Activated T-cell treated with anti-CD3 and anti-CD28 coated beads, Interleukin-2, amount 50 U/mL, for 24 hours (primary cell): ENCODE measurements at places on chromosomes 1 and 21.

- no peak for DNase-seq
Observed at GRCh38 chr1:51290489-51290847, 39.9 kb downstream of the TTC39A start.

GRCh38 chr1:157287462-157287861 is 149.3 kb upstream of the ETV3 start:
- no peak for DNase-seq

GRCh38 chr1:2512862-2513421 is 13.5 kb downstream of the PANK4 start:
- no peak for DNase-seq

GRCh38 chr1:231241750-231242149 is 738 bp downstream of the GNPAT start:
- DNase-seq, result no peak

DNA sequence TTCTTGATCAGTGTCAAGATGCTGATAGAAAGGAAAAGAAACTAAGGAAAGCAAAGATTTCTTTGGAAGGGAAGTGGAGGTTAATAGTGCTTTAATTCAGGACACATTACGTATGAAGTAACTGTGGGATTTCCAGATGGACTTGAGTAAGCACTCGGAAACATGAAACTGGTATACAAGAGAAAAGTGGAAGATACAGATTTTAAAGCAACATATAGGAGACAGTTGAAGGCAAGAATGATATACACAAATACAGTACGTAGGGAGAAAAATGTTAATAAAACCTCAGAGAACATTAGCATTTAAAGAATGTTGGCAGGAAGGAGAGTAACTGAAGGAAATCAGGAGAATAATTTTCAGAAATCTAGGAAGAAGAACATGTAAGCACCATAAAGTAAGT is 730.9 kb upstream of the ADGRL2 start:
- DNase-seq, result no peak

GRCh38 chr1:12613180-12613579 is 4.8 kb downstream of the DHRS3 start:
- DNase-seq, result no peak

DNA sequence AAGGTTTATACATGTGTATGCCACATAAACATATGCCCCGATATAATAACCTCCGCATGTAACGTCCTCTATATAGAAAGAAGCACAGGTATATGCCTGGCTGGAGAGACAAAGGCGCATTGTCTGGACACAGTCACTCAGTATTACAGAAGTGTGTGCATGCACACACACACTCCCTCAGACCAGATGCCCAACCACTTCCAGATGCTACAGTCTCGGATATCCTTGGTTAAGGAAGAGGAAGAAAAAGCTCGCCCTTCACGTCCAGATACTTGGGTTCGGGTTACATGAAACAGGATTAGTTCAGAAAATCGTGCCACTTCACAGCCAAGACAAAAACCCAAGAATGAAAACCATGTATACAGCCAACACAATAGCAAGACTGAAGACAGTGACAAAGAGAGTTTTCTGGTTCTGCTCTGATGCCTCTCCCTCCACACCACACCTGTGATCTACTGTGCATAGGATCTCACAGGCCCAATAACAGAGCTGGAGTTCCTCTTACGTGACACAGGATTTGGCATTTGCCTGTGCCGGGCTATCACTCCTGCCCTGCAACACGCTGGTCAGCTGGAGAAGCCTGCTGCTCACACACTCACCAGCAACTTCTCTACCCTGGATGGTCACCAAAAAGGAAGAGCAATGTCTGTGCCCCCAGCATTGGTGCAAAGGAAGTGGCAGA is 75.0 kb downstream of the SSBP3 start:
- no peak for DNase-seq
